ENCODE measurements at places on chromosomes 6 and 20.

GRCh38 chr6:134307870-134308269, 10.0 kb downstream of the SGK1 start:
- no peak for DNase-seq

GRCh38 chr20:47173596-47174216, 182.8 kb downstream of the ZMYND8 start:
- DNase-seq, result no peak

DNA sequence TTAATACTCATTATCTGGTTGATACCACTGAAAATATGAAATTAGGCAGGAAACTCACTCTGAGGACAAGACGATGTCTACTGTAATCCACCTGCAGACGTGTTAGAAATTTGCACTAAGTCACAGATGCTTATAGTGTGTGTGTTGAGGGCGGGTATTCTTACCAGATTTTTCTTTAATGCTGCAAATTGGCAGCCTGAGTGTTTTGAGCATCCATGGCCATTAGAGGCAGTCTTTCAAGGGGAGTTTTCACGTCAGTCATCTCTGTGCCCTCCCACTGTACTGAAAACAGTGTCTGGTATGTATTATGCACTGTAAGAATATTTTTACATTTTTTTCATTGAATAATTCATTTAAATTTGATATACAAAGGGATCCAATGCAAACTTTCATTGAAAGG, 266.5 kb upstream of the QKI start:
- DNase-seq, result no peak

GRCh38 chr6:144778056-144778455, 492.9 kb downstream of the UTRN start:
- no peak for DNase-seq

DNA sequence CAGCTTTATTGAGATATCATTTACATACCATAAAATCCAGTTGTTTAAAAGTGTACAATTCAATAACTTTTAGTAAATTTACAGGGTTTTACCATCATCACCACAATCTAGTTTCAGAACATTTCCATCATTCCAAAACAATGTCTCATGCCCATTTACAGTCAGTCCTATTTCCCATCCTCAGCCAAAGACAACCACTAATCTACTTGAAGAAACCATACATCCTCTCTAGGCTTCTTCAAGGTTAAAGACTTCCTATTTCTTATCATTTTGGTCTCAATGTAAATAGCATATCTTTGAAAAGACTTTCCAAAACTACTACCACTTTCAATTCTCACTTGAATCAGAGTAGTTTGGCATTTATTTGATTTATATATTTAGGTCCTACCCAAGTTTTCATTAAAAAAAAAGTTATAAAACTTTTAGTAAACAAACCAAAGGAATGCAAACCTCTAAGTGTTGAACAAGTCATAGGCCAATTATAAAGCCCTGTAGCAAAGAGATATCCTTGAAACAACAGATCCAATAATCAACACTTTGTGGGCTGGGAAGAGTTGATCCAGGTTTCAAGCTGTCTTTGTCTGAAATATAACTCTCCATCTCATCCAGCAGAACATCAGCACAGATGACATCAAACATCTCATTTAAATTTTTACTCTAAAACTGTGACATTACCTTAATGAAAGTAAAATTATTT, 211.3 kb upstream of the RUNX2 start:
- no peak for DNase-seq

DNA sequence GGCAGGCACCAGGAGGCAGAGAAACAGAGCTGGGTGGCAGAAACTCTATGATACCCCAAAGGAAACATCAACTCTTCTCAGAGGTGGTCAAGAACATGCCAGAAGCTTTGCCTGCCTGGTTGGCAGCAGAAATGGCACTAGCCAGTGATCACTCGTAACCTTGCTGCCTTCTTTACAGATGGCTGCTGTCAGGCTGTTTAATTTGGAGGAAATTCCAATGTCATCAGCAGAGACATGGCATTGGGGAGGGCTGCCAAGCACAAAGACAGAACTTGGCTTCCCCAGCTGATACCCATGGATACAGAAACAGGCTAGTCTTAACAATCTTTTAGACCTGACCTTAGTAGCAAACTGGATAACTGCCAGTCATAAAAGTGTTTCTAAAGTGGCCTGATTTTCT, 153.6 kb downstream of the GMPR start:
- DNase-seq, result no peak

DNA sequence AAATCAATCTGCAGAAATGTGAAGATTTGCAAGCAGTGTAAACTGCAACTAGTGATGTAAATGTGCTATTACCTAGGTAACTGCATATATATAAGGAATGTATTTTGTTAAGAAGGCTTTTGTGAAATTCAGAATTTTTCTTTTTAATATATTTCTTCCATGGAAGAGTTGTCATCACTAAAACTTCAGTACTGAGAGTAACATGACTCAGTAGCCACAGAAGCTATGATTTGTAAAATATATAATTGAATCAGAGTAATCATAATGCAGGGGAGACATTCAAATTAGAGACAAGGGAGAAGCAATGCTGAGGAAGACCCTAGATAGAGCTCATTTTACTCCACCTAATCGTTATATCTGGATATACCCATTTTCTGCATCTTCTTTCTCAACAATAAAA, 141.7 kb downstream of the ADGRG6 start:
- DNase-seq, result no peak

DNA sequence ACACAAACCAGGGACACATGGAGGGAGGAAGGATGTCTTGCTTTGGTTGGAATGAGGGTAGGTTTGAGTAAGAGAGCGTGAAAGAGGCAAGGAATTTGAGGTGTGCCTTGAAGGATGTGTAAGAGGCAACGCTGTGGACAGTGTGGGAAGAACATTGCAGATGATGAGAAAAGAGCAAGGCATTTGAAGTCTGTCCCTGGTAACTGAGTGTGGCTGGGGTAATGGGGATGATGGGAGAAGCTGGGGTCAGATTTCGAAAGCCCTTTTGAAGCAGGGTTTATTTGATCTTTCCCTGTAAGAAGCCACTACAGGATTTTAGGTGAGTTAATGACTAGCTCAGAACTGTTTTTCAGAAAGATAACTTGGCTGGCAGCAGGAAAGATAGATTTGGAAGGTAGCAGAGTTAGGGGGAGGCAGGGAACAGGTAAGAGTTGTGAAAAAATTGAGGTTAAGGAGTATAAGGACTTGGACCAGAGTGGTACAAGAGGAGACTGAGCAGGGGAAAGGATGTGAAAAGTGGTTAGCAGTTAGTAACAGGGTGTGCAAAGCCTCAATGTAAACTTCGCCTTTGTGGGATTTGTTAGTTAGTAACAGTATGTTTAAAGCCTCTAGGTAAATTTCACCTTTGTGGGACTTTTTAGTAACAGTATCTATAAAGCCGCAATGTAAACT, 17.7 kb downstream of the UTRN start:
- no peak for DNase-seq

DNA sequence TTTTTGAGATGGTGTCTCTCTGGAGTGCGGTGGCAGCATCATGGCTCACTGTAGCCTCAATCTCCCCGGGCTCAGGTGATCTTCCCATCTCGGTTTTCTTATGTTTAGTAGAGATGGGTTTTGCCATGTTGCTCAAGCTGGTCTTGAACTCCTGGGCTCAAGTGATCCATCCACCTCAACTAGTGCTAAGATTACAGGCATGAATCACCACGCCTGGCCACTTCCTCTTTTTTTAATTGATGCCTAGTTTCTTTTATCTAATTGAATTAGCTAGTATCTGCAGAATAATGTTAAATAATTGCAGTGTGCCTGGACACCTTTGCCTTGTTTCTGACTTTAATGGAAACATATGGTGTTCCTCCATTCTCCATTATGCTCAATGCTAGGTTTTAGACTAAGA, 38.4 kb upstream of the SLC22A16 start:
- no peak for DNase-seq

- DNase-seq, result no peak
These were observed 167.3 kb downstream of the TRMT11 start for GRCh38 chr6:126153661-126154060.

- DNase-seq, result no peak
These were observed 639.2 kb downstream of the MAFB start for GRCh38 chr20:40049854-40050253.

- no peak for DNase-seq
These were observed 204.2 kb upstream of the ASCC3 start for GRCh38 chr6:101085327-101085726.

- DNase-seq, result no peak
These were observed 80.9 kb downstream of the HAO1 start for GRCh38 chr20:7859356-7859802.

DNA sequence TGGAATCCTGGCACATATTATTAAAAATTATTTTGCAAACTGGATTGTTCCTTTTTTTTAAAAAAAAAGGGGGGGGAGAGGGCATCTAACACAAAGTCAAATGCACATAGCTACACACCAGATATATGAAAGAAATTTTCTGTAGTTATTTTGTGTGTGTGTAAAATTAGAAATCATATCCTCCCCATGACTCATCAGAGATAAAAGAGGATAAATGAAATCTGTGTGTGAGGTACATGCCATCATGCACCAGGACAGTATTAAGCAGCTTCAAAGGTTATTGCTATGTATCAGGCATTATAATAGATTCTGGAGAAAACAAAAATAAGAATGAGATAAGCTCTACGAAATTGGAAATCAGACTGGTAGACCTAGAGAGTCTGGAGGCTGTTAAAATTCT, 5.2 kb downstream of the BTBD9 start:
- no peak for DNase-seq

DNA sequence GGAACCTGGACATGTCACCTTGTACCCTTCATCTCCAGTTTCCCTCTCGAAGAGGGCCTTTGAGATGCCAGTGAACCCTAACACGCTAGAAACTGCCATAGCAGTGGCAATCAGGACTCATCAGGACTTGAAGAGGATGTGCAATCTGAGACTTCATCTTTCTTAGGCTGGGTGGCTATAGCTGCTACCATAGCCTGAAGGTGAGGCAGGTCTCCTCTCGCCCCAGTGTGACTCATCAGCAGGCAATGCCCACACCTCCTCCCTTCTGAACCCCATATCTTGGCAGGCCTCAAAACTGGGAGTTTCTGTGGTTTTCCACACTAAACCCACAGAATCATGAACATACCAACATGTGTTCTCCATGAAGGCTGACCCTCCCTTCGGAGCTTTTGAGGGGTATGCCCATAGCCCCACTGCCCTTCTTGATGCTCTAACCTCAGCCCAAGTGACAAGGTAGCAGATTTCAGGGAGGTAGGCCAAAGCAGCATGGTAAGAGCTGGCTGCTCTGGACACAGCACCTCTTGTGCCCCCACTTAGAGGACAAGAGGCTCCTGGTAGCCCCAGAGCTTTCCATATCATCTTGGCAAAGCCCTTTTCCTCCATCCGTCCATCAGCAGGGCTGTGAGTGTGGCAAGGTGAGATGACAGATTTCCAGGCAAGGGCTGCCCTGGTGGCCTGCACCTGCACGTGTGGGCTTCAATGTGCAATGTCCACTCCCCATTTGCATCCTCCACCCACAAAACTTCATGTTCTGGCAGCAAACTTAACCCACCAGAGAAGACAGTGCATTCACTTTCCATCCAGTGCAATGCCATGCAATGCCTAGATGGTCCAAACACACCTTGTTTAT, 2.6 kb downstream of the BLCAP start:
- DNase-seq, result no peak

DNA sequence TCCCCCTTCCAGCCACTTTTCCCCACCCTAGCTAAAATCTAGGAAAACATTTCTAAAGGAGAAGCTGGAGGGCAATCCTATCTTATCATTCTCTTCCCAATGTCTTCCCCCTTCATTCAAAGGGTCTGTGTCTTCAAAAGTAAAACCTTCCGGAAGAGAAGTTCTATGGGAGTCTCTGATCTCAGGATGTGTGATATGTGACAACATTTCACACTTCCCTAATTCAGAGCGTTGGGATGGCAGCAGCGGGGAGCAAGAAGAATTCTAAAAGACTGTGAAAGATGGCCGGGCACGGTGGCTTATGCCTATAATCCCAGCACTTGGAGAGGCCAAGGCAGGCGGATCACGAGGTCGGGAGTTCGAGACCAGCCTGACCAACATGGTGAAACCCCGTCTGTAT, 65.4 kb upstream of the AKIRIN2 start:
- no peak for DNase-seq

GRCh38 chr6:34532230-34532629, 23.9 kb downstream of the SPDEF start:
- DNase-seq, result no peak

GRCh38 chr6:116278854-116279231, 887 bp downstream of the TSPYL1 start:
- no peak for DNase-seq

DNA sequence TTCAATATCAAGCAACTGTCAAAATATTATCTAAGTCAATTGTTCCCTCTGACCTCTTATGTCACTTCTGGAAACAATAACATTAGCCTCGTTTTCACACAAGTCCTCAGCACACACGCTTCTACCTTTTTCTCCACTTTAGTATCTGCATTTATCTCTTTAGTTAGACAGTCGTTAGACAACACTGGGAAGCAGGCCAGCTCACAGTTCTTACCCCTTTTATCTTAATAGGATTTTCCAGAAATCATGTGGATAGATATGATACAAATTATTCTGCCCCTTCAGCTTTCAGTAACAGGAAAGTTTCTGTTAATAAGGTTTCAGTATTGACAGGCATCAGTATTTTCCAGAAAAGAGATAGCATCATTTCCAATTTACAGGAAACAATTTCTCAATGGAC, 25.9 kb upstream of the HAO1 start:
- DNase-seq, result no peak

DNA sequence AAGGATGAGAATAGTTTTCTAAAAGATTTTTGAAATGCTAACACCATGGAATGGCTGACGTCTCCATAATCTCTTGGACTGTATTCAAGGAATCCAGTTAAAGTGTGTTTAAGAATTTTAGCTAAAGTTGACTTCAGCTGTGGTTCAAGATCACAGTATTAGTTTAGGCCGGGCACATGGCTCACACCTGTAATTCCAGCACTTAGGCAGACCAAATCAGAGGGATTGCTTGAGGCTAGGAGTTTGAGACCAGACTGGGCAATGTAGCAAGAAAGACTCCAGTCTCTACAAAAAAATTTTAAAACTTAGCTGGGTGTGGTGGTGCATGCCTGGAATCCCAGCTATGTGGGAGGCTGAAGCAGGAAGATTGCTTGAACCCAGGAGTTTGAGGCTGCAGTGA, 68.2 kb downstream of the RFPL4B start:
- no peak for DNase-seq

GRCh38 chr6:110392727-110393126, 22.6 kb downstream of the DDO start:
- no peak for DNase-seq

GRCh38 chr6:2790588-2791449, 25.6 kb downstream of the WRNIP1 start:
- DNase-seq, result no peak
